ENCODE measurements at places on chromosomes 3 and 15. TPM values are rescaled to one million over a fixed set of nuclear protein-coding genes. Genes with fewer than 3 reads are reported as not detected.

The DNAH12 gene
- total RNA-seq, result 0.23 TPM

- no peak for DNase-seq
Observed at GRCh38 chr3:146300768-146301167, 49.9 kb upstream of the PLSCR4 start.

GRCh38 chr3:111984636-111985298 lies 5.9 kb downstream of the ABHD10 start:
- DNase-seq, result no peak

The SCAANT1 gene
- total RNA-seq, result not detected

- DNase-seq, result no peak
Observed at GRCh38 chr3:176950743-176951142, 246.5 kb downstream of the TBL1XR1 start.

GRCh38 chr3:51700403-51700802 lies 6.5 kb upstream of the GRM2 start:
- DNase-seq, result no peak

DNA sequence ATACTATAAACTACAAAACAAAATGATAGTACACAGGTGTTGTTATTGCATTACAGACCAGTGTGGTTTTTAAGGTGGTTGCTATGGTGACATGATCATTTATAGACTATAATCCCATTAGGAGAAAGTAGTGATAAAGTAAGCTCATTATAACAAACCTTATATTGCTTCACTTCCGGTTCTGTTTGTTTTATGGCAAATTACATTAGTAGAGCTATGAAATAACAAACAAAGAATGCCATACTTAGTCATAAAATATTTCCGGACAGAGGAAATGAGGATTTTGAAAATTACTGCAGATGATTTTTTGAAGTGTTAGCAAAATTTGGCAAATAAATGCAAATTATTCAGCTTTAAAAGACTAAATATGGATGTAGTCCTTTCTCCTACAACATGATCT lies 640.4 kb upstream of the ARPP21 start:
- no peak for DNase-seq

The CCR8 gene
- total RNA-seq, result 2.5 TPM

DNA sequence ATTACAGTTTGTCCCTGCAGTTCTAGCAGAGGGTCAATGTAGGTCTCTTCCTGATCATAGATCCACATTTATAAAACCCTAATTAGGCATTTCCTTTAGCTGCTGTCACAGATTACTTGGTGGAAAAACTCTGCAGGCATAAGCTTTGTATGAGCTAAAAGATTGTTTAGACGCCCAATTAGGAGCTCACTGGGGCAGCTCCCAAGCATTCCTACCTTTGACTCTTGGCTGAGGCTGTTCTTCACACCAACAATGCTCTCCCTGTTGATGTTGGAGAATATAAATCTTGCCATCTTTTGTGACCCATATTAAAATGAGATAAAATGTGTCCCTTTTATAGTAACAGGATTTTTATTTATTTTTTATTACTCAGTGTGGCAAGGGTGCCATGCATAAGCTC lies 148.3 kb upstream of the TRIM42 start:
- no peak for DNase-seq

- no peak for DNase-seq
Observed at GRCh38 chr3:171379281-171379680, 80.9 kb downstream of the TNIK start.

The NIT2 gene
- total RNA-seq, result 24.0 TPM

GRCh38 chr3:94285872-94286271 lies 223.0 kb downstream of the NSUN3 start:
- no peak for DNase-seq

GRCh38 chr3:73868688-73869315 lies 244.1 kb upstream of the PDZRN3 start:
- DNase-seq, result no peak

- peak; percentile 16 for DNase-seq
Observed at GRCh38 chr15:28106294-28107110, 7.4 kb upstream of the OCA2 start.

- DNase-seq, result no peak
Observed at GRCh38 chr3:72044231-72044855, 259.4 kb upstream of the PROK2 start.

- no peak for DNase-seq
Observed at GRCh38 chr3:3744826-3745225, 54.4 kb upstream of the LRRN1 start.

DNA sequence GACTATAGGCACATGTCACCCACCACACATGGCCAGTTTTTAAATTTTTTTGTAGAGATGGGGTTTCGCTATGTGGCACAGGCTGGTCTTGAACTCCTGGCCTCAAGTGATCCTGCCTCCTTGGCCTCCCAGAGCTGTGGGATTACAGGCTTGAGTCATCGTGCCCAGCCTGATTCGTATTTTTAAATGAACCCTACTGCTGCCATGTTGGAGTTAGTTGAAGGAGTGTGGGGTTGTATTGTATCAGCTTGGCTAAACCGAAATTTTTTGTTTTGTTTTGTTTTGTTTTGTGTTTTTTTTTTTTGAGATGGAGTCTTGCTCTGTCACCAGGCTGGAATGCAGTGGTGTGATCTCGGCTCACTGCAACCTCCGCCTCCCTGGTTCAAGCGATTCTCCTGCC lies 11.8 kb upstream of the ZNF770 start:
- DNase-seq, result no peak

The EOMES gene
- 0.55 TPM for total RNA-seq

The SLC24A1 gene
- 4.0 TPM for total RNA-seq

DNA sequence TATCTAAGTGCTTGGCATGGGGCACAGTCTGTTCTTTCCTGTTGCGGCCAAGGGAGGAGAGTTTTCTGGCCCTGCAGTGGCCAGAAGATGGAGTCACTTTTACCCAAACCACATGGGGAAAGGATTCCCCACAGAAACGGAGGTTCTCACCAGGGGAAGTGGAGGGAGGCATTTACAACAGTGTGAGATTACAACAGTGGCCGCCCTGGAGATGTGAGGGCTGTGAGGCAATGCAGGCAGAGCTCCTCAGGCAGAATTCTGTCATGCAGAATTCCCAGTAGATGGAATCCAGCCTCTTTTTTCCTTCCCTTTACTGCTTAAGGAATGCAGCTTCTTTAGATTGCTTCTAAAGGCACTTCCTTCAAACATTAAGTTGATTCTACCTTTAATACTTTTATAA lies 83.1 kb downstream of the CACNA1D start:
- no peak for DNase-seq

The TLR9 gene
- not detected for total RNA-seq

- no peak for DNase-seq
Observed at GRCh38 chr15:77145370-77145769, 74.5 kb upstream of the TSPAN3 start.

GRCh38 chr3:58042947-58043707 lies 34.9 kb downstream of the FLNB start:
- no peak for DNase-seq

- DNase-seq, result no peak
Observed at GRCh38 chr3:37402351-37402750, 228.0 kb upstream of the LRRFIP2 start.

GRCh38 chr3:171068658-171069057 lies 42.1 kb upstream of the SLC2A2 start:
- no peak for DNase-seq

The RLBP1 gene
- not detected for total RNA-seq

GRCh38 chr3:63061449-63061848 lies 186.2 kb upstream of the CADPS start:
- DNase-seq, result no peak

- DNase-seq, result no peak
Observed at GRCh38 chr3:143267989-143268388, 148.4 kb downstream of the CHST2 start.

The WNT5A gene
- total RNA-seq, result not detected

GRCh38 chr3:183981990-183982644 lies 35.6 kb downstream of the ABCC5 start:
- no peak for DNase-seq

DNA sequence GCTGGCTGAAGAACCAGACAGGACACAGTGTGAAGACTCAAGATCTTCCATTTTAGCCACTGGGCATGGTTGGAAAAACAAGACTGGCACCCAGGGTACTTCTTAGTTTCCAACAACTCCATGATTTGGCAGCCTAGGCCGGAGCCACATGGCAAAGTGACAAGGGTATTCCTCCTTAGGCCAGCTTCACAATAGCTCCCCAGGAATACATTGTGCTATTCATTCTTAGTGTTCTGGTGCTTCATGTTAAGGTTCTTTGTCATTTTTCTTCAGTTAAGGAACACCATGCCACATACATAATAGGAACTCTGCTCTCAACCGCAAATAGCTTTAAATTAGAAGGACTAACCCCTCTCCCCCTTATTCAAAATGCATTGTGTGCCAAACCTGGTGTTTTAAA lies 8.0 kb upstream of the FILIP1L start:
- no peak for DNase-seq

DNA sequence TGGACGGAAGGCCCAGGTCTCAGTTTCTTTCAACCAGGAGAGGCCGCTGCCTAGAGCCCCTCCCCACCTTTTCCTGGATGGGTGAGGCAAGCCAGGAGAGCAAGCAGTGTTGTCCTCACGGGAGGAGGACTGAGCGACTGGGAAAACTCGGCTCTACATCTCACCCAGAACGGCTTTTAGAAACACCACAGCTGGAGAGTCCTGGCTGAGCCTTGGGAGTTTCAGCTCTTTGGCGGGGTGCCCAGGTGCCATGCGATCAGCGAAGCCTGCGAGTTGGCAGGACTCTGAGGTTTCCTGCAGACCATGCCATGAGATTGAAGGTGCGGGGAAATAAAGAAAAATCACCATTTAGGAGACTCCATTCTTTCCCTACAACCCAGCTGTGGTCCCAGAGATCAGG lies 26.0 kb downstream of the PPCDC start:
- DNase-seq, result no peak

DNA sequence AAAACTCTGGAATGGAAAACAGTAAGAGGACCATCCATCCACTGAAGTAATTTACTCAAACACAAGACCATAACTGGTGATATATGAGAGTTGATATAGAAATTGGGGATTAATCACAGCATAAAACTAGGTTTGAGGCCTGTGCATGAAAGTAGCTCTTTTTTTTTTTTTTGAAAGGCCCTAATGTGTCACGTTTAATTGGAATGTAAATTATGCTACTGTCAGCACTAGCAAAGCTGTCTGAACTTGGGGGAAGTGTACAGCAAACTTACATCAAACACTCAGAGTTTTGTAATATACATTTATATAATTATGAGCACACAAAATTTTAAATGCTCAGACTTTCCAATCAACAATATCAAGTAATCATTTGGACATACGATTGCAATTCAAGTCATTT lies 154.1 kb downstream of the GREM1 start:
- DNase-seq, result no peak

DNA sequence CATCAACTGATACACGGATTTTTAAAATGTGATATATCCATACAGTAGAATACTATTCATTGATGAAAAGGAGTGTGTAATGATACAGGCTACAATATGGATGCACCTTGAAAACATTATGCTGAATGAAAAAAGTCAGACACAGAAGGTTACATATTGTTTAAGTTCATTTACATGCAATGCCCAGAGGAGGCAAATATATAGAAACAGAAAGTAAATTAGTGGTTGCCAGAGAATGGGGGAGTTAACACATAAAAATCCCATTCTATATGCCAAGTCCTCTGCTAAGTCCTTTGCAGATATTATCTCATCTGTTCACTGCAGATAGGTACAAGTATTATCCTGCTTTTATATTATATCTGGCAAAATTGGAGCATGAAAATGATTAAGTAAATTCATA lies 22.1 kb upstream of the CDIN1 start:
- DNase-seq, result no peak

The GMNC gene
- not detected for total RNA-seq

GRCh38 chr3:130516645-130517512 lies at the start of gene COL6A6:
TSS of gene COL6A6 (plus strand) at chr3:130517177. CDS start at chr3:130560365, 43,188 bp downstream.
- no peak for DNase-seq

The APH1B gene
- 11.8 TPM for total RNA-seq

The LYSMD2 gene
- 21.8 TPM for total RNA-seq

GRCh38 chr15:67836477-67836876 lies 3.4 kb downstream of the RNU6-1 start:
- DNase-seq, result peak; percentile 48

DNA sequence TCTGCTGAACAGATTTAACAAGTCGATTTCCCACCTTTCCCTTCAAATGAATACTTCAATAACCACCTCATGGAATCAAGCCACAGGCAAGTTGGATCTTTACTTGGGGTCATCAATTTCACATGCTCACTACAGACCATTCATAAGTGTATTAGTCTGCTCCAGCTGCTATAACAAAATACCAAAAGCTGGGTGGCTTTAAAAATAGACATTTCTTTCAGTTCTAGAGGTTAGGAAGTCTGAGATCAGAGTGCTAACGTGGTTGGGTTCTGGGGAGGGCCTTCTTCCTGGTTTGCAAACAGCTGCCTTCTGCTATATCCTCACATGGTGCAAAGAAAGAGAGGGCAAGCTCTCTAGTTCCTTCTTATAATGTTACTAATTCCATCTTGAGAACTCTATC lies 5.1 kb downstream of the GPR176 start:
- no peak for DNase-seq

The ZNF385D gene
- not detected for total RNA-seq

DNA sequence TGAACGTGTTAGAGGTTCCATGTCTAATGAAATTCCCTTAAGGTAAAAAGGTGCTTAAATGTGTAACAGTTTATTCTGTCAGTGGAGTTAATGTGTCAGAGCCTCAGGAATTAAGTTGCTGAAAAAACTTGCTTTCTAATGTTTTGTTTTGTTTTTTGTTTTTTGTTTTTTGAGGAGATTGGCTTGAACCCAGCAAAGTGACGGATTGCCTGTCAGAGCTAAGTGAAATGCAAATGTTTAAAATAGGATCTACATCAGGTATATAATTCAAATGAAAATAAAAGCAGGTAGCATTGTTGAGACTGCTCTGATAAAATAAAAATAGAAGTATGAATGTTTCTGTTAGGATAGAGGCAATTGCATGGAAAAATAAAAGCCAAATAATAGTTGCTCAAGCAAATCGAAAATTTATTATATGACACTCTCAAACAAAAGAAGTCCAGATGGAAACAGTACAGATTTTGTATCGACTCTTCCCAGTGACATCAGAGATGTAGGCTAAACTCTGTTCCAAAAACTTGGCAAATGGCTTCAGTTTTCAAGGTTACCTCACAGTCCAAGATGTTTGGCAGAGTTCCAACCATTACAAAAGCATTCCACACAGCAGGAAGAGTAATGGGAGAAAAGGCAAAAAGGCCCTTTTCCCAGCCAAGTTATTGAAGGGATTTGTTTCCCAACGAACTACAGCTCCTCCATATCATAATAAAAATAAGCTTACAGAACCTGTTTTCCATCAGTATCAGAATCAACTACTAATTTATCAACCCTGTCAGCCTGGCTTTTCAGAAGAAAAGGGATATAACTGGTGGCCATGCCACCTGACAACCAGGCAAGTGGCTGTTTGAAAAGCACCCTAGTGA lies 291.0 kb downstream of the TBL1XR1 start:
- DNase-seq, result no peak

The COL7A1 gene
- 0.73 TPM for total RNA-seq

DNA sequence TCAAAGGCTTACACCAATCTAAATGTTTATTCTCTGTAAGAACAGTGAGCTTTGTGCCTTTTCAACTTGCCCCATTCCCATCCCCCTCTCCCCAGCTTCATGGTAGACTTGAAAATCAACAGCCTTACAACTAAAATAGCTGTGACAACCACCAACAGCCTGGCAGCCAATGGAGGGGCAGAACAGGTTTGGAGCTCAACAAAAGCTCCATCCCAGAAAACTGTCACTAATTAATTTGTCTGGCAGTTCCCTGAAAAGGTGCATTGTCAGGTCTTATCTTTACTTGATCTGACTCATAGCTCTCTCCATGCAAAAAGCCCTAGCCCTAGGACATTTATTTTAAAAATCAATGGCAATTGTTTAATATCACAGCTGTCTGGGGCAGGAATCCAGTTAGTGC lies 22.6 kb downstream of the MTHFS start:
- DNase-seq, result no peak

The PIERCE2 gene
- not detected for total RNA-seq

The RPLP1 gene
- 2,685 TPM for total RNA-seq

- no peak for DNase-seq
Observed at GRCh38 chr15:48925714-48926223, 38.0 kb downstream of the SHC4 start.
